ENCODE measurements at places on chromosomes 4 and X.
A peak's percentile ranks its signal among the peaks of the same experiment; 100 is the strongest.

DNA sequence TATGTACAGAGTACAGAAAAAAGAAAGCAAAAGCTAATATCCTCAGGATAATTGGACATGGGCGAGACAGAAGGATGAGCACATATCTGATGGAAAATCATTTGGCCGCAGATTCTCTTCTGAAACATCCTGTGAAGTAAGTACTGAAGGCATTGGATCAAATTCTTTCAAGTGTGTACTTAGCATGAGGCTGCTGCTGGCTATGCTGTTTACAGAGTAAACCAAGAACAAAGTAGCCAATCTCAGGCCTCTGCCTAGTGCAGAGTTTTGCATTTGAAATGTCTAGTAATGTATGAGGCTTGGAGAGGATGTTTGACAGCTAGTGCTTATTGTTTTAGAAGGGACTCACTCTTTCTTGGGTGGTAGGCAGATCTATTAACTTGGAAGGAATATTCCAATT, 128.5 kb downstream of the MAGEC2 start:
- DNase-seq = no peak

GRCh38 chr4:95549246-95550114, 707 bp upstream of the UNC5C start:
- DNase-seq = peak; percentile 84

DNA sequence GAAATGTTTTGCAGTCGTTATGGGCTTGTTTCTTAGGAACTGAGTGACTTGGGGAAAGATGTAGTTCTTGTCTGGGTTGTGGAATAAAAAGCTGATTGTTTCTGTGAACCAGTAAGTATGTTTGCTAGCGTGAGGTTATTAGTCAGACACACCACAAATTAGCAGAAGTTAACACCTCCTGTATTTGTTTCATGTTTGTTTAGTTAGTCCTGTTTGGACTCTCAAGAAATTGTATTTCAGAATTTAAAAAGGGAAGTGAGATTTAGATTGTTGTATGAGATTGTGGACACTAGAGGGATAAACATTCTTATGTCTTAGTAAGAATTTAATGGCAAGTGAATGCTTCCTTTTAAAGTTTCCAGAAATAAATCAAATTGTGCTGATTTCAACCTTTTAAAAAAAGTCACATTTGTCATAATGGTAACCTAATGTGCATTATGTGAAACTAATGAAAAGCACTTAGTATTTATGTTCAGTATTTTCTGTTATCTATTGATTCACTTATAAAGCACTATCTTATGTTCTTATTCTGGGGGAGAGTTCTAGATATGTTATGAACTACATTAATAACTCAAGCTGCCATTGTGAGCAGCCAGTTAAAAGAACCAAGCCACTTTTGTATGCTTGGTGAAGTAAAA, 25.6 kb downstream of the ATP10D start:
- no peak for DNase-seq

DNA sequence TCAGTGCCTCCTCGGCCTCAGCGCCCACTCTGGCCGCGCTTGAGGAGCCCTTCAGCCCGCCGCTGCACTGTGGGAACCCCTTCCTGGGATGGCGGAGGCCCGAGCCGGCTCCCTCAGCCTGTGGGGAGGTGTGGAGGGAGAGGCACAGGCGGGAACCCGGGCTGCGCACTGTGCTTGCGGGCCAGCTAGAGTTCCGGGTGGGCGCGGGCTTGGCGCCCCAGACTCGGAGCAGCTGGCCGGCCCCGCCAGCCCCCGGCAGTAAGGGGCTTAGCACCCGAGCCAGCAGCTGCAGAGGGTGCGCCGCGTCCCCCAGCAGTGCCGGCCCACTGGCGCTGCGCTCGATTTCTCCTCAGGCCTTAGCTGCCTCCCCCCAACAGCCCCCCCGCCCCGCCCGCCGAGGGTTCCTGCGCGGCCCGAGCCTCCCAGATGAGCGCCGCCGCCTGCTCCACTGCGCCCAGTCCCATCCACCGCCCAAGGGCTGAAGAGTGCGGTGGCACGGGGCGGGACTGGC, 1137.0 kb downstream of the PCDH18 start:
- no peak for DNase-seq

GRCh38 chr4:165201806-165202205, 5.6 kb upstream of the KLHL2 start:
- no peak for DNase-seq

GRCh38 chr4:34194585-34194984, 2049.7 kb downstream of the ARAP2 start:
- no peak for DNase-seq

GRCh38 chr4:4383085-4383484, 3.8 kb upstream of the NSG1 start:
- no peak for DNase-seq

GRCh38 chr4:140096483-140096861, 57.5 kb downstream of the MAML3 start:
- DNase-seq = no peak

DNA sequence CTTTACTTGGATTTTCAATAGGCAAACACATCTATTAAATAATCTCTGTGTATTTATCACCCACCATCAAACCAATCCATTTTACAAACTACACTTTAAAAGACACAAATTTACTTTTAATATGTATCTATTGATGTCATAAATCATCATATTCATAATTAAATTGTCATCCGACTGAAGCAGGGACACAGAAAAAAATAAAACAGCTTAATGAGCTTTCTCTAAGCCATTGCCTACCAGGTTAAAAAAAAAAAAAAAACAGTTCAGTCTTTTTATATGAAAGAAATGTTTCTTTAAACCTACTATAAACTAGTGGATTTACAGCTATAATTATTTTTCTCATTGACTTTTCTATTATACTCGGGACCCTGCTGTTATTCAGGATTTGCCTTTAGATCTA, 57.3 kb downstream of the PABPC4L start:
- DNase-seq = no peak

GRCh38 chr4:84032372-84032771, 466.7 kb downstream of the NKX6-1 start:
- DNase-seq = no peak

DNA sequence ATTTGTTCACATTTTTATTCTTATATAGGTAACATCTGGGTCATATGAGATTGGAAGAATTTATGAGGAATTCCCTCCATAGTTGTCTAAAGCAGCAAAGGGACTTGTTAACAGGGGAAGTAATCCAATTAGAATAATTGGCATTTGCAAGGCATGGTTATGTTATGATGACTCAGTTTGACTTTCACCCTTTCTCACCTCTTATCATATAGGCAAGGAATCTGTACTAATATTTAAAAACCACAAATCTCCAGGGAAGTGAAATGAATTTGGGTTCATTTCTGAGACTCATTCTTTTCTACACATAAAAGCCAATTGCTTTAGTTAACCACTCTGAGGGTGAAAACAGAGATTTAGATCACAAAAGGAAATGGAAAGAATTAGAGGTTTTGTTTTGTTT, 281.5 kb upstream of the DKK2 start:
- DNase-seq = no peak

DNA sequence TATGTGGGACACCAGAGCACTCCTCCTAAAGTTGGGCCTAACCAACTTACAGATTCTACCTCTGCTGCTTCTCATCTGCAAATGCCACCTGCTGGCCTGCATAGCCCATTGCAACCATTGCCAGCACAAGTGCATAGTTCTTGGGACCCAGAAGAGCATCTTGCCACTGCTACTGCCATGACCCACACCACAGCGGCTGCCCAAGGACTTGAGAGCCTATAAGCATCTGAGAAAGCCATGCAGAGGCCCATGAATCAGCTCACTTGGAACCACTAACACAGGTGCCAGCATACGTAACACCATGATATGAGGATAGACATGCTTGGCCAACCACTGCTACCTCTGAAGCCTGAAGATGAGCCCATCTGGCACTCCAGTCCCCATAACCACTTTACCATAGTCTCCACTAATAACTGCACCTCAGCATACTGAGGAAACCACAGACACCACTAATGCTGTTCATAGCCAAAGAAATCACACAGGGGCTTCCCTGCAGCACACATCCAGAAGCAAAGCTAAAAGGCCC, 258.1 kb upstream of the AGTR2 start:
- DNase-seq = no peak

GRCh38 chr4:40214038-40214437, 17.2 kb downstream of the RHOH start:
- DNase-seq = no peak
